ENCODE measurements at places on chromosomes 6 and 20.

DNA sequence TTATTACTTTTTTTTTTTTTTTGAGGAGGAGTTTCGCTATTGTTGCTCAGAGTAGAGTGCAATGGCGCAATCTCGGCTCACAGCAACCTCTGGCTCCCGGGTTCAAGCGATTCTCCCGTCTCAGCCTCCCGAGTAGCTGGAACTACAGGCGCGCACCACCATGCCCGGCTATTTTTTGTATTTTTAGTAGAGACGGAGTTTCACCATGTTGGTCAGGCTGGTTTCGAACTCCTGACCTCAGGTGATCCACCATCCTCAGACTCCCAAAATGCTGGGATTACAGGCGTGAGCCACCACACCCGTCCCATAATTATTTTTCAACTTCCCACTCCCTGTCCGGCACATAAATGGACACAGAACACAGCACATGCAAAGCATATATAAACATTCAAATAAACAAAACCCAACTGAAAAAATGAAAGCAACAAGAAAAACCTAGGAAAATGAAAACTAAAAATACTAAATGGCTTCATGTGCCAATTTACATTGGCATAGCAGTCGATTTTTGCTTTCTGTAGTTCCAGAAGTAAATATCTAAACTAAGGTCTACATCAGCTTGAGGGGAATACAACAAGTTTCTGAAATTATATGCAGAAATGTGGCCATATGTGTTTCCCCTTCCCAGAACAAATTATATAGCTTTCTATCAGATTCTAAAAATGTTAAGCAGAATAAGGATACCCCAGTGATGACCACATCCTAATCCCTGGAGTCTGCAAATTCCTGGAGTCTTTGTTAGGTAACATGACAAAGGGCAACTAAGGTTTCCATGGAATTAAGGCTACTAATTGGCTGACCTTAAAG is 113.9 kb downstream of the HFE start:
- no peak for DNase-seq

GRCh38 chr20:14966203-14966602 is 628.8 kb upstream of the FLRT3 start:
- no peak for DNase-seq

- DNase-seq: no peak
Measured at GRCh38 chr6:40685862-40686261, 98.7 kb upstream of the LRFN2 start.

- DNase-seq: no peak
Measured at GRCh38 chr6:28490205-28490890, 25.2 kb downstream of the GPX6 start.

GRCh38 chr6:14280006-14280510 is 162.5 kb downstream of the CD83 start:
- no peak for DNase-seq

DNA sequence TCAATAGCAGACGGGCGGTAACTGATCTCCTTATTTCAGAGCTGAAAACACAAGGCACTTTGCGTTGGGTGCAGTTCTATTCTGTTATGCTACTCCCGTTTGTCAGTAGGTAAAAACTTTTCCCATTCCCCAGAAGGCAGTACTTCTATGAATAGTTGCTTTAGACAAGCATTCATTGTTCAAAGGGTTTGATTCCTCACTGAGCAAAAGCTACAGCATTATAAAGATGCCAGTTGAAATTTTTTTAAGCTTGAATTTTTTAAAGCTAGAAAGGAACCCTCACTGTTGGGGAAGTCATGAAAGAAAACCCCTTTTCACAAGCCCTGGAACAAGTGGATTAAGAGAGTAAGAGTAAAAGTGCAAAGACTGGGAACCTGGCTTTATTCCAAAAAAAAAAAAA is 42.3 kb downstream of the FUT9 start:
- no peak for DNase-seq

DNA sequence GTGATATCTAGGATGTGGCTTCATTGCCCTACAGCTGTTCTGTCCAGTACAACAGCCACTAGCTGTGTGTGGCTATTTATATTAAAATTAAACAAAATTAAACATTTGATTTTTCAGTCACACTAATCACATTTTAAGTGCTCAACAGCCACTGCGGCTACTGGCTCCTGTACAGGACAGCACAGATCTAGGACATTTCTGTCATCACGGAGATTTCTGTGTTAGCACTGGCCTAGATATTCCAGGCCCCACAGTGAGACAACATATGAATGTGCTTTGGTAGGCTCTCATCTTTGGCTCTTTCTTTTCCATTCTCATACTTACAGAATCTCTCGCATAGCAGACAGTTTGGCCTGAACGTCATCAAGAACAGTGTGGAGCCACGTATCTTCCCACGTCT is 48.4 kb upstream of the ZBTB24 start:
- no peak for DNase-seq

GRCh38 chr6:34246563-34247391 is 2.0 kb downstream of the SMIM29 start:
- peak; percentile 81 for DNase-seq

GRCh38 chr6:95741045-95741444 is 163.7 kb downstream of the MANEA start:
- no peak for DNase-seq

DNA sequence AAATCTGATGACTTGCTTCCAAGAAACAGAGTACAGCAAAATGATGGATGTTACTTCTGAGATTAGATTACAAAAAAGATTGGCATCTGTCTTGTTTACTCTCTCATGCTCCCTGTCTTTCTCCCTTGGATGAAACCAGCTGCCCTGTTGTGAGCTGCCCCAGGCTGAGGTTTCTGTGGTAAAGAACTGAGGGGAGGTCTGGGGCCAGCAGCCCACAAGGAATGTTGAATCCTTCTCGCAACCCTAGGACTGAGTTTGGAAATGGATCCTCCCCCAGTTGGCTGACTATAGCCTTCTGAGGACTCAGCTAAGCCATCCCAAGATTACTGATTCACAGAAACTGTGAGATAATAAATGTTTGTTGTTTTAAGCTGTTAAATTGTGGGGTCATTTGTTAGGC is 5.6 kb upstream of the HECA start:
- no peak for DNase-seq

GRCh38 chr20:37299718-37300528 is 10.5 kb downstream of the MANBAL start:
- DNase-seq: no peak

DNA sequence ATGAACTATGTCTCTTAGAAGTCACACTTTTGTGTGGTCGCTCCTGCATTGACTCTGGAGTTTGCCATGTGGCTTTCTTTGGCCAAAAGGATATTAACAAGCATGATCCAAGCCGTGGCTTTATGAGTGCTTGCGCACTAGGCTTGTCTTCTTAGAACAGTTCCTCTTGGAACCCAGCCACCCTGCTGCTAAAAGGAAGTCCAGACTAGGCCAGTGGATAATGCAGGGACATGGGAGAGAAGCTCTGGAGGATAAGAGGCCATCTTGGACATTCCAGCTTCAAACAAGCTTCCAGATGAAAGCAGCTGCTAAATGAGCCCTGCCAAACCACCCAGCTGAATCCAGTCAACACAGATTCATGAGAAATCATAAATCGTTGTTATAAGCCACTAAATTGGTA is 346.4 kb downstream of the CDC5L start:
- DNase-seq: no peak

GRCh38 chr20:58787211-58788005 is 63.3 kb downstream of the GNAS-AS1 start:
- DNase-seq: no peak

- no peak for DNase-seq
Measured at GRCh38 chr6:49453221-49453620, 9.8 kb downstream of the MMUT start.

DNA sequence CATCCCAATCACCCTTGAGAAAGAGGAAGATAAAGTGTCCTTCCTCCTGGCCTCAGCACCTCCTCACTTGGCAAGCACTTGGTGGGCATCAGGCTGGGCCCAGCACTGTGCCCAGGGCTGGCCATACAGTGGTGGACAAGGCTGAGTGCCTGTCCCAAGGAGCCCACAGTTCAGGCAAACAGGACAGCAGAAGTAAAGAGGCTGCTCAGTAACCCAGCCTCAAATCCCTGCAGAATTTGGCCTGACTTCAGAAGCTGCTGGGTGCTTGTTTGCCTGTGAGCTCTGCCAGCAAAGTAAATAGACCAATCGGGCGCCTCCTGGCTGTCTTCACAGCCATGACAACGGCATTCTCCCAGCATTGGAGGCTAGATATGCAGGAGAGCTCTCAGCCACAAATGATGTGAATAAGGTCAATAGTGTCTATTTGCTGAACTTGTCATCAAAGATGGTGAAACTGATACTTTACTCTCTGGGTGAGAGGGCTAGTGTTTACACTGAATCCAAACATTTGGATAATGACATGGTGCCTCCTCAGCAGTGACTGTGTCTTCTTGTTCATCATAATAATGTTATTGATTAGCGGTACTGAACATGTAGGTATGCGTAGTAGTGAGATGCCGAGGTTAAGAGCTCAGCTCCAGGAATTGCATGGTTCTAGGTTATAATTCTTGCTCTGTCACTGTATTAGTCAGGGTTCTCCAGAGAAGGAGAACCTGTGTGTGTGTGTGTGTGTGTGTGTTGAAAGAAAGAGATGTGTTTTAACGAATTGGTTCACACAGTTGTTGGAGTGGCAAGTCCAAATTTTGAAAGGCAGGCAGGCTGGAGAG is 36.9 kb upstream of the FANCE start:
- no peak for DNase-seq

DNA sequence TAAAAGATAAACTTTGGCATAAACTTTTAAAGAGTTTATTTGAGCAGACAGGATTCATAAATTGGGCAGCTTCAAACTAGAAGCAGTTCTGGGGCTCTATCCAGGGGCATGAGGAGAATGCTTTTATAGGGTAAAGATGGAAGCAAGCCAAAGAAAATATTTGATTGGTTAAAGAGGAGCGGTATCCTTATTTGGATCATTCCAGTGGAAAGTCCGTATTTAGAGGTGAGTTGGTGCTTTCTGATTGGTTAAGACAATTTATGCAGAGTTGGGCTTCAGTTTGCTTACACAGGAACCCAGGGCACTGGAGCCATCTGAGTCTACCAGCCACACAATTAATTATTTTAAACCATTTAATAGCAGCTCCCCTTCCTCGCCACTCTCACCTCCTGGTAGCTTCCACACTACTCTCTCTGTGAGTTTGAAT is 37.9 kb upstream of the RNF217 start:
- no peak for DNase-seq

- DNase-seq: no peak
Measured at GRCh38 chr6:26029857-26030653, 57.2 kb upstream of the HFE start.

Measured in activated CD8-positive, alpha-beta memory T cell treated with anti-CD3 and anti-CD28 coated beads, Interleukin-2, amount 50 U/mL, for 48 hours (primary cell).